Stomach (tissue), 19 donors: ENCODE measurements at places on chromosomes 12 and 14. TPM values are rescaled to one million over a fixed set of nuclear protein-coding genes. Genes with fewer than 3 reads are reported as not detected.

- DNase-seq, result peak; percentile 46
Measured at GRCh38 chr12:120101182-120101581, 15.4 kb downstream of the RAB35 start.

- no peak for DNase-seq
Measured at GRCh38 chr12:9252256-9252655, 44.1 kb upstream of the PZP start.

DNA sequence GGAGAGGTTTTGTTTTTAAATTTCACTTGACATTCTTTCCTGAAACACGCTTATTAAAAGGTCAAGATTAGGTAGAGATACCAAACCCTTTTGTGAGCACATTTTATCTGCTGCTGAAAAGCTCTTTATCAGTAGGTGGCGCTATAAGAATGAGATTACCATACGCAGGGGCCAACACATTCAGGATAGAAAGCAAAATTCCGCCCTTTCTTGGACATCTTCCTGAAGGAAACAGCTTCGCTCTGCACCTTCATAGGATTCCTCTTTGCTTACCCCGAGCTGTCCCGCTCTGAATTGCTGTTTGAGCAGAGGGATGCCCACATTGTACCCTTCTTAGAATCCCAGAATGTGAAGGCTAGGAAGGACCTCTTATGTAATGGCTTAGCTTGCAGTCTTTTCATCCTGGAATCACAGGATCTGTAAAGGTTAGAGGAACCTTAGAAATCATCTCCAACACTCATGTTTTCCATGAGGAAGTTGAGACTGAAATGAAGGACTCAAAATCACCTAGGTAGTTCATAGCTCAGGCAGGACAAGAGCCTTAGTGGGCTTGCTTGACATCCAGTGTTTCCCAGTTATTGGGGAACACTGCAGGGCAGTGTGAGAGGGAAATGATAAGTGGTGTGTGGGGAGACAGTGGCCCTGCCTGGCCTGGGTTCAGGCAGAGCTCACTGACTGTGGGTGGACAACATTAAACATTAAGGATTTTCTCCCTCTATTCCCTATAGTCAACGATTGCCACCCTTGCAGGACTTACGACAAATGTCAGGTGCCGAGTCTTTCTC is 38.7 kb upstream of the CRY1 start:
- DNase-seq, result peak; percentile 82

DNA sequence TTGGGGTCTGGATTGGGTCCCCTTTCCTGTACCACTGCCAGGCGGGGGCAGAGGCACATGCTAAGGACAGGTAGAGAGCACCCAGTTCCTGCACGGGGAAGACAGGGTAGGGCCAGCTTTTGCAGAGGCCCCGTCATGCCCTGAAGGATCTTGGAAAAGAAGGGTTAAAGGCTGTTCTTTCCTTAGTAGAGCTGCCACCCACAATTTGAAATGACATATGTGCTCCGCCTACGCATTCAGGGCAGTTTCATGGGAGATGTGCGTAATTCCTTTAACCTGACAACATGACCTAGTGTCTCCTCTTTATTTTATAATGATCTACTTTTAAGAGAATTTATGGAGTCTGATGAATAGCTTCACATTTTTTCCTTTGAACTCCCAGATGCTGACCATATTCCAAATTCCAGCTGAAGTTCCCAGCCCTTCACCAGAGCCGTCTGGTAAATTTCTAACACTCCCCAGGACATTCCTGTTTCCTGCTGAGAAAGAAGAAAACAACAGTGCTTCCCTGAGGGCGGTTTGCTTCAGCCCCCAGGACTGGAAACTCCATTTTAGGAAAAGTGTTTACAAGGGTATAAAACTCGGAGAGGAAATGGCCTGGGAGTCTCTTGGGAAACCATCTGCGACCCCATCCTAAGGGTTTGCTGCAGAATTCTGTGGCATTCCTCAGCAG is 58.9 kb upstream of the PLEKHG3 start:
- DNase-seq, result no peak

DNA sequence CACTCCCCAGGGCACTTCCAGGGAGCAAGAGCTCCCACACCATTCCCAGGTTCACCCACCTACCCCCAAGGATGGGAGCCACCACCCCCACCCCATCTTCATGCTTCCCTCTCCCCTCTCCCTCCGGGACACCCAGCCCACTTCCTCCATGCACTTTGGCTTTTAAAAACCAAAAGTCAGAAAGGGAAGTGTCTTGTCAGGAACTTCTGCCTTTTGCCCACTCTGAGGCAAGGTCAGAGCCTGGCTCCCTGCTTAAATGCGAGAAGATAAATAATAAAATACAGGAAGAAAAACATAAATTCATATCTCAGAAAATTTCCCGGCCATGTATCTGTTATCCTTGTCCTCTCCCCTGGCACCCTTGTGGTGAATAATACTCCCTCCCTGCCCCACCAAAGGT is 81.6 kb downstream of the PTGER2 start:
- no peak for DNase-seq

DNA sequence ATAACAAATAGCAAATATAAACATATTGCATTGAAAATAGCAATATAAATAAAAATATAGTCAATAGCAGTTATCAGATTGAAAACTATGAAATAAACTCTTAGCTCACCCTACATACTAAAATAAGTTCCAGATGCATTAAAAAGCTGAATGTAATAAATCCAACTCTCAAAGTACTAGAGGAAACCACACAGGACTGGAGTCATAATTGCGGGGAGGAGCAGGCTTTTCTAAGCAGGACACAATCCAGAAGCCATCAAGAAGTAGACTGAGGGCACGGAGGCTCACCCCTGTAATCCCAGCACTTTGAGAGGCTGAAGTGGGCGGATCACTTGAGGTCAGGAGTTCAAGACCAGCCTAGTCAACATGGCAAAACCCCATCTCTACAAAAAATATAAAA is 22.2 kb downstream of the GSC start:
- DNase-seq, result peak; percentile 12

DNA sequence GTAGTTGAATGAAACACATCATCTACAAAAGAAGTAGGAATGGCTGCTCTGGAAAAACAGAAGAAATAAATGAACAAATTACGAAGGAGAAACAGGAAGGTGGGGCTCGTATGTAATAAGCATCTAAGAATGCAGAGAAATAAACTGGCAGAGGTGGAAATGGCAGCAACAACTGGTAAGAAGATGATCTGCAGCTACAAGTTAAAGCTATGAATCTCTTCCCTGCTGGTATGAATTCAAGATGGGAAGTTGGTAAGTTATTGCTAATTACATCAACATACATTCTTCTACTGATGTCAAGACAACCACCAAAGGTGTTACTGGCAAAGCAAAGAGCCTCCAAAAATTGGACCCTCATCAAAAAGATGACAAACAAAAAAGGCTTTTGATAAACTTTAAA is 59.8 kb downstream of the HECTD4 start:
- no peak for DNase-seq

Gene ZFHX2
- polyA plus RNA-seq, result 1.1 TPM

Gene SLC6A12
- polyA plus RNA-seq, result 0.19 TPM

Gene AEBP2
- polyA plus RNA-seq, result 9.3 TPM

Gene MYF5
- polyA plus RNA-seq, result not detected

Gene MYF6
- polyA plus RNA-seq, result not detected

Gene TBPL2
- polyA plus RNA-seq, result not detected

Gene ACADS
- polyA plus RNA-seq, result 60.6 TPM
